Stimulated activated CD8-positive, alpha-beta memory T cell treated with anti-CD3 and anti-CD28 coated beads, Interleukin-7, amount 100 ng/mL, for 48 hours (primary cell): ENCODE measurements at places on chromosomes 11 and 22.
A peak's percentile ranks its signal among the peaks of the same experiment; 100 is the strongest.

- DNase-seq, result no peak
Observed at GRCh38 chr22:21680830-21681565, 15.2 kb downstream of the PPIL2 start.

GRCh38 chr11:77779935-77780334 is 40.6 kb downstream of the RSF1 start:
- DNase-seq, result no peak

GRCh38 chr11:130156108-130157022 is 3.2 kb upstream of the ST14 start:
- no peak for DNase-seq

GRCh38 chr22:48143856-48144255 is 1381.4 kb downstream of the TBC1D22A start:
- no peak for DNase-seq

DNA sequence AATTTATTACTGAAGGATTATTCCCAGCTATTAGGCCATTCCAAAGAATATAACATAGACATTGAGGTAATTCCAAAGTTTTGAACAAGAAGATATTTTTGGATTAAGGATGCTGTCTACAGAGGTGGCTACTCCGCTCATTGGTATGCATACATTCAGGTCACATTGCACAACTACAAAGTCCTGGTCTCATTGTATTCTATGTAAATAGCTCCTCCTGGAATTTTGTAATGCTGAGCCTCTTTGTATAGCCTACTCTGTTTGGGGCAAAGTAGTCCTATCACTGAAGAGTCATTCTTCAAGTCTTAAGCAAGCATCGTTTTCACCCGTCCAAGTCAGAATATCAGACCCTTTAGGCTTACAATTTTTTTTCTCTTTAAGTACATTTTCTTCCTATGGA is 142.4 kb downstream of the KIF18A start:
- no peak for DNase-seq

- no peak for DNase-seq
Observed at GRCh38 chr11:29682856-29683255, 334.0 kb downstream of the KCNA4 start.

GRCh38 chr11:116219171-116219635 is 553.6 kb downstream of the BUD13 start:
- DNase-seq, result no peak

GRCh38 chr11:1281326-1281973 is 28.0 kb downstream of the TOLLIP start:
- DNase-seq, result no peak

DNA sequence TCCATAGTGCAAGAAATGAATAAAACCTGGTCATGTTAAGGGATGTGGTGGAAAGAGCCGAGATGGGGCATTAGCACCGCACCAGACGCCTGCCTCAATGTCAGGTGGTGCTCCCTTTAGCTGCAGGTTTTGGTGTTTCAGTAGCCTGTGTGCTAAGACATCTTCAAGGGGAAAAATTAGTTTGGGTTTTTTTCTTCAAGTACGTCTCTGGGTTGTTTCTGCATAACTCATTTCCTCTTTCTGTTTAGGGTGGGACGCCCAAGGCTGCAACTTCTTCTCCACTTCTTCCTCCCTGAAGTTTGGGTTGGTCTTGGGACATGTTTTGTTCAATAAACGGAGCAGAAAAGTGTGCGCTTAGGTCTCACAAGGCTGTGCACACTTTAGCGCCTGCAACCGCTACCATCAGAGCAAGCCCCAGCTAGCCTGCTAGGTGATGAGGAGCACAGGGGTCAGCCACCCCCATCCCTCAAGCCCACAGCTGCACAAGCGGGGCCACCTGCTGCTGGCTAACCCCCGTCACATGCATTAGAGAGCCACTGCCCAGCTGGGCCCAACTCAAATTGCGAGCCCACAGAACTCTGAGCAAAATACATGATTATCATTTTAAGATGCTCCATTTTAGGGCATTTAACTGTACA is 1495.7 kb downstream of the TBC1D22A start:
- DNase-seq, result no peak

- no peak for DNase-seq
Observed at GRCh38 chr22:45310977-45311531, 1.3 kb downstream of the FAM118A start.

DNA sequence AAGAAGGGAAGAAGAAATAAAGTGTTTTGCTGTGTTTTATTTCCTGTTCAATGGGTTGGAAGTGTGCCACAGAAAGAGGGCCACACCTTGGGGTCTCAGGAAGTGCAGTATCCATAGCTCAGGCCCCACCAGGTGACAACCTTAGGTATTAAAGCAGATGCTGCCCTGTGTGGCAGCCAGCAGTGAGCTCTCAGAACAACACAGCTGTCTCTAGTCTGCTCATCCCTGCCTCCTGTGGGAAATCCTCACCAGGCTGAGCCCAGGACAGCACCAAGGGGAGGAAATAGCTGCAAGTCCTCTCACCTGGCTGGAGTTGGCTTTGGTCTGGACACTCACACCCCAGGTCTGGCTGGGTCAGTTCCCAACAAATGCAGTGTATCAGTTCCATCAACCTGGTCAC is 25.1 kb downstream of the ARL14EP start:
- no peak for DNase-seq

DNA sequence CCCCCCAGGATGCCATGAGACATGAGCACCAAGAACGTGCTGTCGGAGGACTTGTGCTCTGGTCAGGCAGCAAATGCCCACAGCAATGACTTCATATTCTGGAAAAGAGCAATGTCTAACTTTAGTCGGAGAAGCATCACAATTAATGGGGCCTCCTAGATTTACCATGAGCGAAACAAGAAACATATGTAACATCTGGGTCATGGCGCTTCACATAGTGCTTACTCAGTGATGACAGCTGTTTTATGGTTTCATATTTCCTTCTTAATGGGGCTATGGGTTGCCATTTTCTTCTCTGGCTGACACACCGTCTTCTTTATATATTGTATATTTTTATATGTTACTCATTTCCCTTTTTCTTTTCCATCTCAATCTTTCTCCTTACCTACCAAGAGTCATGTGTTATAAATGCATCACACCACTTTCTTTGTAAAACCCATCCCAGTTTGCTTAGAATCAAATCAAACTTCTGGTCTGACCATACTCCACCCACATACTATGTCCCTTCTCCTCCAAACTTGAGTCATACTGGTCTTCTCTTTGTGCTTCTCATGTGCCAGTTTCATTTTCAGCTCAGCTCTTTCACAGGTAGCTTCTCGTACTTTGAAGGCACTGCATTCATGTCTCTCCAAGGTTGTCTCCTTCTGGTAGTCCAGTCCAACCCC is 9.4 kb upstream of the CASP12 start:
- DNase-seq, result no peak

DNA sequence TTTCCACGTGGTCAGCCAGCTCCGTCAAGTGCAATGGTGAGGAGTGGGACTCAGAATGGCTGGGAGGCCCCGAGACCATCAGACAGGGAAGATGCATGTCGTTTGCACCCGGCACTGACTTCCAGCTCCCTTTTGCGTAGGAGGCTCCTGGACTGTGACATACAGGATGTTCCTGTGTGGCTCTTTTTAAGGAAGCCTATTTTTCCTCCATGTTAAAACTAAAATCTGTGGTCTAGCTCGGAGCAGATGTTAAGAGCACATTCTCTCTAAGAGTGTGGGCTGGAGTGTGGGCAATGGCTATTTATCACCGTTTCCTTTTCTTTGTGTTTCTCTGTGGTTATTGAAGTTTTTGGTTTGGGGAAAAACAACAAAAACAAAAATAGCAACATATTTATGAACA is 40.9 kb upstream of the AMPD3 start:
- no peak for DNase-seq

DNA sequence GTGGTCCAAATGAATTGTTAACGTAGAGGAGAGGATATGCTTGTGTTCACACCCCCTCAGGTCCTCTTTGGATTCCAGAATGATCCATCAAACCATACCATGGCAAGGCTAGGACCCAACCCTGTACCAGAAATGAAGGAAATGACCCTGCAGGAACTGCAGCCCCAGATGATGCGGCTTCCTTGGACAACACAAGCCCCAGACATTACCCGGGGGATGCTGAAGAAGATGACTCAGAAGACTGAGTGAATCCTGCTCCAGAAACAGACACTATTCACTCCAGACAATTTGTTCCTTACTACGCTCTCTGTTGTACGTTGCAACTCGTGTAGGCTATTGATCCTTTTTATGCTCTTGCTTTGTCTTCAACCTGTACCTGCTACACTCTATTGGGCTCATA is 15.2 kb upstream of the MTMR2 start:
- no peak for DNase-seq

GRCh38 chr22:46801331-46801811 is 38.9 kb downstream of the TBC1D22A start:
- DNase-seq, result no peak

GRCh38 chr22:33579448-33580093 is 340.7 kb downstream of the LARGE1 start:
- peak; percentile 8 for DNase-seq

GRCh38 chr22:48424201-48424627 is 1403.5 kb downstream of the BRD1 start:
- DNase-seq, result no peak

DNA sequence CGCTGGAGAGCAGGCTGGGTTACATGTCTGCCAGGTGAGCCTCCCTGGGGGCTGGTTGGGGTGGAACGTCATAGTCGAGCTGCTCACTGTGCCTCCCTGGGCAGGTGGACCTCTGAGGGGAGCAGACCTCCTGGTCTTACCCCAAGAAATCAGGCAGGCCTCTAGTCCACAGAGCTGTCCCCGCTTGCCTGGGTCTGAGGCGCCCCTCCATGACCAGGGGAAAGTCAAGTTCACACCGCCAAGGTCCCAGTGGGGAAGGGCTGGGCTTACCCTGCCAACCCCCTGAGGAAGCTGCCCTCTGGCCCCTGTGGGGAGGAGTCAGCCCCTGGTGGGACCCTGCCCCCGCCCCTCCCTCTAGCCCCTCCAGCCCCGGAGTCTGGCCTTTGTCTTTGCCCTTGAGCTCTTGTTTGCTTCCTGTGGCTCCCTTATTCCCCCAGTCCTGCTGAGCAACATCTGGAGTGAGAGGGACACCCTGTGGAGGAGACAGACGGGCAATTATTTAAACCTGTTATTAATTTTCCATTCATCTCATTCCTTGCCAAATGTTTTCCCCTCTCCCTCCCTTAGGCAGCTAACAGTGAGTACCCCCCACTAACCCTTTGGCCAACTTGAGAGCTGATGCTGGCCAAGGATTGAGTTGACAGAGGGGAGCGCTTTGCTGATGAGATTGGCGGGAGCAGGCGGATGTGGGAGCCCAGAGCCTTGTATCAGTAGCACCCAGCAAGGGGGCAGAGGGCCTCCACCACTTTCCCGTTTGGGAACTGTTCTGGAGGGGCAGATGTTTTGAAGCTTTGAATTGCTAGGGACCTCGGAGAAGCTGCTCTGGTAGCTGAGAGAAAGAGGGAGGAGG is 83.4 kb downstream of the CEP164 start:
- DNase-seq, result no peak
